ENCODE measurements at places on chromosomes 1 and 21.

DNA sequence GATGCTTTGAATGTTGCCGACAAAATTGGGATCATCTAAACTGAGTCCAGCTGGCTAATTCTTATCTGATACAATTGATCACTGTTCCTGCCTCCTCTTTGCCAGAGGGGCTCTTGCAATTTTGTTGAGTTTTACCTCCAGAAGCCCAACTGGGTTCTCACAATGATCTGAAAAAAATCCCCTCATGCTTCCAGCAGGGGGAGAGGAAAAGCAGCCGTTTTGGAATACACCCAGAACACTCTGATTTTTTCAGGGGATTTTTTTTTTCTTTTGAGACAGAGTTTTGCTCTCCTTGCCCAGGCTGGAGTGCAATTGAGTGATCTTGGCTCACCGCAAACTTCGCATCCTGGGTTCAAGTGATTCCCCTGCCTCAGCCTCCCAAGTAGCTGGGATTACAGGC, 13.9 kb upstream of the RERE start:
- DNase-seq: no peak

GRCh38 chr1:245984390-245985155, 522.5 kb downstream of the SMYD3 start:
- no peak for DNase-seq

- peak; percentile 43 for DNase-seq
These were observed 99.0 kb upstream of the WLS start for GRCh38 chr1:68331117-68331865.

GRCh38 chr21:46355161-46356004, 31.4 kb downstream of the PCNT start:
- DNase-seq: no peak

DNA sequence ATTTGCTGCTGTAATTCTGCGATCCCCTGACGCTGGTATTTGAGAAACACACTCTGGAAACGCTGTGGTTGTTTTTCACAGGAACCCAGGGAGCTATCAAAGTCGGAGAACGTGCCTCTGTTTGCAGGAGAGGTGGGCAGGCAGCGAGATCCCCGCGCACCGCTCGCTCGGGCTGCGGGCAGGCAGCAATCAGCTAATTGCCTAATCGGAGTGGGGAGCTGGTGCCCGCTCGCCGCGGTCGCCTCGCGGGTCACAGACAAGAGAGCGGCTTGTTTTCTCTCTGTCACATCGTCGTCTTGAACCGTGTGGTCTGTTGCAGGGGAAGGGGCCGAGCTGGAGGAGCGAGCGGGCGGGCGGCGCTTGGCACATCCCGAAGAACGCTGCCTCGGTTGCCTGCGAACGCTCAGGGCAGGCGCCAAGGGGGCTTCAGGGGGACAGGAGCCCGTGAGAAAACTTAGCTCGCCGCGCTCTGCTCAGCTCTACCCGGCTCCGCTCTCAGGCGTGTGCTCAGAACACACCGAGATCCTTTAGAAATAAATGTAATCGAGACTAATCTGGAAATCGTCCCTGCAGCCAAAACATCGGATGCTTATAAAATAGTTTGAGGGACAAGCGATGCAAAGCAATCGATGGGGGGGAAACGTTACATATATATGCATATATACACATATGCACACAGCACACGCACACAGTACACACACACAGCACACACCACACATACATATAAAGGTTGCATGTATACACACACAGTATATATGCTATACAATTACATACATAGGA, 93.6 kb upstream of the SMYD2 start:
- no peak for DNase-seq

GRCh38 chr1:54876814-54877213, 10.2 kb downstream of the DHCR24 start:
- no peak for DNase-seq

DNA sequence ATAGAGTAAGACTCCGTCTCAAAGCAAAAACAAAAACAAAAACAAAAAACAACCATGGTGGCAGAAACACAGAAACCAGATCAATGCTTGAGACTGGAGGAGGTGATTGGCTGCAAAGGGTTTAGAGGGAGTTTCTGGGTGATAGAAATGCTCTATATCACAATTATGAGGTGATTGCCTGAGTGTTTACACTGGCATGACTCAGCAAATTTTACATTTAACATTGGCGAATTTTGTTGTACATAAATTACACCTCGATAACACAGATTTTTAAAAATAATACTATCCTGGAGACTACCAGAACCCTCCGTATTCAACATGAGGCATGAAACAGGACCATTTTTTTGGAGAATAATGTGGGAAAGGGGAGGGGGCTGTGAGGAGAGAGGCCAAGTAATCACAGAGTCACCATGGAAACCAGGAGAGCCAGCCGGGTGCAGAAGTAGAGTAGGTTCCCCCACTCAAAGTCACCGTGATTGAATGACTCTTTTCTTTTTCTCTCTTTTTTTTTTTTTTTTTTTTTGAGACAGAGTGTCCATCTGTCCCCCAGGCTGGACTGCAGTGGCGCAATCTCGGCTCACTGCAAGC, 24.3 kb downstream of the HEYL start:
- no peak for DNase-seq
